ENCODE measurements at places on chromosomes 12 and 14.

- DNase-seq, result no peak
Observed at GRCh38 chr14:91119556-91120311, 5.9 kb downstream of the DGLUCY start.

DNA sequence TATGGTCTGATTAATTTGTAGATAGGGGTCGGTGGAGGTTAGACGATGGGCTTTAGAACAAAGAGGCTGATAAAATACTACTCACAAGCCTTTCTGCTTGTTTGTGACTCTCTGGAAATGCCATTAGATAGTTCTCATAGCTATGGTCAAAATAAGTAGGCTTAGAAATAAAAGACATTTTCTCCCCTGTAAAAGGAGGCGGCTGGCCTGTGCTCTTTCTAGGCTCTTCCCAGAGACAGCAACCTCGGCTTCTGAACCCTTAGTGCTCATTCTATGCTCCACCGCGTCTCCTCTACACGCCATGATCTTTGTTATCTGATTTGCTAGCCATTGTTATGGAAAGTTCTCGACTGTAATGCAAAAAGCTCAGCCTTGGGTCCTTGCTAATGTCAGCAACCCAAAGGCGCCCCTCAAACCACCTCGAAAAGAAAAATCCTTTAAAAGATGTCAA, 64.5 kb downstream of the CRADD start:
- no peak for DNase-seq

DNA sequence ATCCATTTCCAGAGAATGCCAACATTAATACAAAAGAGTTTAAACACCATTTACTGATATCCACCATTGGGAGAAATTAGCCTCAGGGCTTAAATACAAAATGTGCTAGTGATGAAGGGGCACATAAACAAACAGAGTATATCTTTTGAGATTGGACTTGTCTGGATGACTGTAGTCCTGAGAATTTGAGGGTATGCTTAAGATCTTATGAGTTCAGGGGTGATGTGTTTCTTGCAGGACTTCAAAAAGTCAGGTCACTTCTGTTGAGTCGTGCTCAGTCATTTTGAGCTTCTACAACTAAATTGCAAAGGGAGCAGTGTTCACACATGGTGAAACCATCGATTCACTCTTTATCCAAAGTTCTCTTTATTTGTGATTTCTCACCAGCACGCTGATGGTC, 425.7 kb downstream of the ATP23 start:
- DNase-seq, result no peak

GRCh38 chr12:16884056-16884455, 278.1 kb upstream of the LMO3 start:
- DNase-seq, result no peak

GRCh38 chr12:24846689-24847088, 102.2 kb downstream of the BCAT1 start:
- no peak for DNase-seq

GRCh38 chr12:81150382-81150781, 72.5 kb downstream of the ACSS3 start:
- no peak for DNase-seq

- no peak for DNase-seq
Observed at GRCh38 chr12:83016218-83016835, 329.6 kb downstream of the TMTC2 start.

DNA sequence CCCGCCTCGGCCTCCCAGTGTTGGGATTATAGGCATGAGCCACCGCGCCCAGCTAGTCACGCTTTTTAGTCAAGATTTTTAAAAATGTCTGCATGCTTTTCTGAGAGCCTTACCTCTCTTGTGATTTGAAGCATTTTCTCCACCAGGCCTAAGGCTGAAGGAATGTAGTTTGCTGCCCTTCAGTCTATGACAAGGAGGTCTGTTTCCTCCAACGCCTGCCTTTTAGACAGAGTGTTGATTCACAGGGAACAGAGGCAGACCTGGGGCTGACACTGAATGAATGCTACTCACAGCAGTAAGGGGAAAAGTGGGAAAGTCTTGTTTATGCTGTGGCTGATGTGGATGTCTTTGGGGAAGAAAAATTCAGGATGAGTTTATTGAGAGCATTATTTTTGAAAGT, 27.2 kb upstream of the MDM2 start:
- DNase-seq, result no peak

- DNase-seq, result no peak
Observed at GRCh38 chr12:68573406-68573805, 37.3 kb upstream of the RAP1B start.

GRCh38 chr12:12056951-12057350, 13.8 kb upstream of the BCL2L14 start:
- DNase-seq, result no peak

- no peak for DNase-seq
Observed at GRCh38 chr14:31988244-31988643, 88.9 kb upstream of the ARHGAP5 start.

DNA sequence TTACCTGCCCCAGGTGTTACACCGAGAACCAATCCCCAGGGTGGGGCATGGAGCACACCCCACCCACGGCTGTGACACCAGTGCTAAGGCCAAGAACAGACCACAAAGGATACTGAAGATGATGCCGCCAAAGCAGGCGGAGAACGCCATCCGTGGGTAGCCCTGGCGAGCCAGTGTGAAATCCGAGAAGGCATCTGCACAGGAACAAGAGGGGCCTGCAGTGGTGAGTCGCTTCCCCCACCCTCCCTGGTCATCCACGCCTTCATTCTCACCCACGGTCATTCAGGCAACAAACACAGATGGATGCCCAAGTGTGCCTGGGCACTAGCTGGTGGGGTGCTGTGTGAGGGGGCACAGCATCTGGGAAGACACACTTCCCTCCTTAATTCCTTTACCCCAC, 28.5 kb downstream of the SLC8B1 start:
- no peak for DNase-seq

GRCh38 chr12:4809449-4810218, 89.4 kb downstream of the GALNT8 start:
- DNase-seq, result no peak

- no peak for DNase-seq
Observed at GRCh38 chr12:65875640-65876071, 51.4 kb downstream of the HMGA2 start.

GRCh38 chr12:56687223-56688128, 608 bp downstream of the PTGES3 start:
- peak; percentile 20 for DNase-seq

GRCh38 chr12:32569259-32569658, 109.8 kb upstream of the DNM1L start:
- no peak for DNase-seq

- no peak for DNase-seq
Observed at GRCh38 chr14:99863059-99863458, 69.8 kb downstream of the EML1 start.

DNA sequence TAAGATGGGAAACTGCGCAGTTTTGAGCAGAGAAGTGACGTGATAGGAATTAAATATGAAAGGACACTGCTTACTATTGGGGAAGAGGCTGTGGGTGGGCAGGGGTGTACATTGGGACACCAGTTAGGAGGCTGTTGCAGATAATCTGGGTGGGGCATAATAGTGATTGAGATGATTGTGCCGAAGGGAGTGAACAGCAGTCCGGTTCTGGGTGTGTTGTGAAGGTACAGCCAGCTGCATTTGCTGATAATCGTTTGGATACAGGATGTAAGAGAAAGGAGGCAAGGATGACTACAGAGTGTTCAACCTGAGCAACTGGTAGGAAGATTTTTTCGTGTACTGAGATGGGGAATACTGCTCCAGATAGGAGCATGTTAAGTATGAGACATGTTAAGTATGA, 205.2 kb upstream of the NEDD1 start:
- no peak for DNase-seq

DNA sequence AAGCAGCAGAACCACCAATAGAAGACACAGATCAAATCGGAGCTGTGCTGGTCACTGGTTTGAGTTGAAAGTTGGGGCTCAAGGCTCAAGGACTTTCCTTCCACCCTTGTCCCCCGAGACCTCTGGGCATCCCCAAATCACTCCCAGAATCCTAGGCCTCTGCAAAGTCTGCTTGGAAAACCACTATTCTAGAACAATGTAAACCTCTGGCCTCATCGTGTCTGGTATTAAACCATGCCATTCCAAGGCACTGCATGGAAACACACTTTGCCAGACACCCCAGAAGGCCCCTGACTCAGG, 288.0 kb downstream of the DPF3 start:
- no peak for DNase-seq

- peak; percentile 79 for DNase-seq
Observed at GRCh38 chr14:69152902-69153151, at the start of gene DCAF5. TSS of gene DCAF5 (minus strand) at chr14:69153119. CDS start at chr14:69152978, 141 bp downstream.

- no peak for DNase-seq
Observed at GRCh38 chr12:13167226-13167625, 29.3 kb upstream of the EMP1 start.

- DNase-seq, result no peak
Observed at GRCh38 chr12:127565241-127565640, 701.7 kb upstream of the TMEM132C start.

DNA sequence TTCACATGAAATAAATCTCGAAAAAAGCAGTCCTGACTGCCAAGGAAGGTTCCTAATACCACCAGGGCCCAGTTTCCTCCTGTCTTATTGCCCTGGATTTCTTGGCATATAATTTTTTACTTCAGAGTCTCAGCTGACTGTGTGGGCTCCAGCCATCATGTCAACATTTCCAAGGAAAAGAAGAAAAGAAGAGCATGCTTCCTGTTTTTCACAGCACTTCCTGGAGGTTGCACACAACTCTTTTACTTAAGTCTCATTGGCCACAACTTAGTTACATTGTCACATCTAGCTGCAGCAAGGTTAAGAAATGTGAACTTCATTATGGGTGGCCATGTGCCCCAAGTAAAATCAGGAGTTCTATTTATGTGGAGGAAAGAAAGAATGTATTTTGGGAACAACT, 24.3 kb downstream of the DACT1 start:
- no peak for DNase-seq

DNA sequence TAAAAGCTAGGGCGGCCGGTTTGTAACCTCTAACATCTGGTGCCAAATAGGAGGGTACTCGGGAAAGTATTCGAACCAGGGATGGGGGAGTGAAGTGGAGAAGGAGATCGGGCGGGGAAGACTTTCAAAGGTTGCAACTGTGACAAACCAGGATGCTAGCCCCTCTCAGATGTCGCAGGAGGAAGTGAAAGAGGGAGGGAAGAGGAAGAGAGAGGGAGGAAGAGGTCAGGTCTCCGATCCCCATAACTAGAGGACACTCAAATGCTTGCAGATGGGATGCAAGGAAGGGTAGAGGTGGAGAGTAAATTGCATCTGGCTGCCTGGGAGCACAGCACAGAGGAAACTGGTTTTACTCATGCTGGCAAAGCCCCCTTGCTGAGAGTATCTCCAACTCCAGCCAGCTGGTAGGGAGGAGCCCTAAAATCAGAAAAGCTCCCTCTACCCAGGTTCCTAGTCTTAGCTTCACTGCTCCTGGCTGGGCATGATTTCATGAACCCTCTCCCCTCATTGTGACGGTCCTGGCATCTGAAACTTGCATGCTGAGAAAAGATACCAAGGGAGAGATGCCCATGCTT, 696.7 kb upstream of the TBX3 start:
- DNase-seq, result no peak

GRCh38 chr14:104250175-104250574, 111.8 kb downstream of the KIF26A start:
- DNase-seq, result no peak

DNA sequence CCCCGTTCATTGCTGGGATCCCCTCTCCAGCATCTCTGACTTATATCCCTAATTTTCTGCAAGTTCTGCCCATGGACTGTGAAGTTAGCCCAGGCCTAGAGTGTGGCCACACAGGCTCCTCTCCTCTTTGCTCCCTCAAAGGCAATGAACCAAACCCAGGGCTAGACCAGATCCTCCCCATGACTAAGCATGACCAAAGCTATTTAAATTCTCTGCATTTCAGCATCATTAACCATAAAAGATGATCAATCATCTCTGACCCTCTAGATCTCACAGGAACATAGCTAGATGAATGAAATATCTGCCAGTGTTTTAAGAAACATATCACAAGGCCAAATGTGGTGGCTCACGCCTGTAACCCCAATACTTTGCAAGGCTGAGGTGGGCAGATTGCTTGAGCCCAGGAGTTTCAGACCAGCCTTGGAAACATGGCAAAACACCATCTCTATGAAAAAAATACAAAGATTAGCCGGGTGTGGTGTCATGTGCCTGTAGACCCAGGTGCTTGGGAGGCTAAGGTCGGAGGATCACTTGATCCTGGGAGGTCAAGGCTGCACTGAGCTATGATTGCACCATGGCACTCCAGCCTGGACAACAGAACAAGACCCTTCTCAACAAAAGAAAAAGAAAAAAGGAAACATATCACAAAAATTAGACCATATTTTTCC, 2.2 kb upstream of the KRT3 start:
- DNase-seq, result no peak

DNA sequence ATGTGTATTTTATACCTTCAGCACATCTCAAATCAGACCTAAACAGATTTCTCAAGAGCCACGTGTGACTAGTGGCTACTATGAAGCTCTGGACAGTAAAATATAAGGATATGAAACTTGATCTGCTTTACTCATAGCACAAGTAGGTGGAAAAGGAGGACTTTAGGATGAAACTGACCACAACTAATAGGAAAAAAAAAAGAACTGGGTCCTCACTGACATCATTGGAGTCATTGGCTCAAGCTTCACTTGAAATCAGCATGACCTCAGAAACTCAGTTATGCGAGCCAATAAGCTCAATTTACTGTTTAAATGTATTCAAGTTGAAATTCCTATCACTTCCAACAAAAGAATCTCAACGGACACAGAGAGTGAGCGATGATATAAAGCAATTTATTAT, 34.1 kb upstream of the CIT start:
- DNase-seq, result no peak

DNA sequence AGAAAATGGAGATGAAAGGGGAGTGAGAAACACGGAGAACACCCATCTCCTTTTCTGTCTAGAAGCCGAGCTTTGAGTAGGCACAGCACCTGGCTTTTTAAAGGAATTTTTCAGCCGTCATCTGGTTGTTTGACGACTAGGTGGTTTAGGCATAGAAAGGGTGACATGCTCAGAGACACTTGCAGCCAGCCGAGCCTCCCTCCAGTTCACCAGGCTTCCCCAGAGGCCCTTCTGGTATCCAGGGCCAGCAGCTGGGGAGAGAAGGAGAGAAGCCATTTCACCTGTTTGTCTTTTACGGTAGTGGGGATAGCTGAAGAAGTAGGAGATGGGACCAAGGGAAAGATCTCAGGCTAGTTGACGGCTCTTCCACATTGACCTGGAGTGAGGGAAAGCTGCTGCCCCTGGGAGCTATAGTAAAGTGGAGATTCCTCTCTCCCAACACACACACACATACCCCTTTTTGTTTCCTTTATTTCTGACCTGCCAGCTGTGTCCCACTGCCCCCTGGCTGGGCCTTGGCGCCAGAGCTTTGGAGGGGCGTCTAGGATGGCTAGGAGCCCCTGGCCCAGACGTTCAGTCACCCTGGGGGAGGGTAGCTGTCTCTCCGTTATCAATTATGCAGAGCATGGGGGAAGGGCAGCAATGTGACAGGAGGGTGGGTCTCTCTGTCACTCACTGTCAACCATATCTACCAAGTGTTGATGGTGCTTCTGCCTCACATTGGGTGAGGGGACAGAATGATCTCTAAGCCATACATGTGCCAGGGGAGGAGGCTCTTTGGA, 5.5 kb downstream of the MAP3K12 start:
- DNase-seq, result no peak
